Activated B cell treated with CpG ODN at 0.5 μM for 24 hours (primary cell): ENCODE measurements at places on chromosomes 5 and 9. TPM values are rescaled to one million over a fixed set of nuclear protein-coding genes. Genes with fewer than 3 reads are reported as not detected.

DNA sequence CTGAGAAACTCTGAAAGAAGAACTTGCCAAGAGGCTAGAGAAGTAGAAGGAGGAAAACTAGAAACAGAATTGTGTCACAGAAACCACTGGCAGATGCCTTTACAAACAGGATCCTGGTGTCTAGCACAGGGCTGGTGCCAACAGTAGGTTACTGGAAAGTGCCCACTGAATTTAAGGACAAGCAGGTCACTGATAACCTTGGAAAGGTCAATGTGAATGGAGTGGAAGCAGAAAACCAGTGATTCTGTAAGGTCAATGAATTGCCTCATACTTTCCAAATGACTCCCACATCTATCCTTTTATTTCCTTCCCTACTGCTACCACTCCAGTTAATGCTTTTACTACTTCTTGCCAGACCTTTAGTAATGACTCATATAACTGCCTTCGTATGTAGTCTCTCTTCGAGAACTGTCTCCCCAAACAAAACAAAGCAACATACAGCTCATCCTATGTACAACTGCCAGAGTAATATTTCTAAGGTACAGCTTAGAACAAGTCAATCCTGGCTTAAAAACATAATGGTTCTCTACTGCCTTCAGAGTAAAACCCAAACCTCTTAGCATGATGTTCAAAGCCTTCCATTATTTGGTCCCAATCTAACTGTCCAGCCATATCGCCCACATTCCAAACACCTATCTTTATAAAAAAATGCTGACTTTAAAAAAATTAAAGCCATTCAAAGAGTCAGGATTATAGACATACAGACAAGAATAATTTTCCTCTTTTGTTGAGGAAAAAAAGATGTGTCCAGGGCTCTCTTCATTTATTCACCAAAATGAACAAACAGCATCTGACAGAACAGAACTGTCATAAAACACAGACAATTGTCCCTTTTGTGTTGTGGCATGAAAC, 52.5 kb downstream of the NR3C1 start:
- no peak overlapping the region for H3K4me3 ChIP-seq
- H3K36me3 ChIP-seq: peaks cover 19% of the 10 kb centered on the region
- no peaks in the 10 kb centered on the region for H3K27me3 ChIP-seq
- H3K27ac ChIP-seq: no peak overlapping the region

- no peak overlapping the region for H3K27ac ChIP-seq
- no peaks in the 10 kb centered on the region for H3K27me3 ChIP-seq
- no peak overlapping the region for H3K4me3 ChIP-seq
- H3K36me3 ChIP-seq: no peaks in the 10 kb centered on the region
Measured at GRCh38 chr9:116605904-116606341, 81.2 kb upstream of the TRIM32 start.

DNA sequence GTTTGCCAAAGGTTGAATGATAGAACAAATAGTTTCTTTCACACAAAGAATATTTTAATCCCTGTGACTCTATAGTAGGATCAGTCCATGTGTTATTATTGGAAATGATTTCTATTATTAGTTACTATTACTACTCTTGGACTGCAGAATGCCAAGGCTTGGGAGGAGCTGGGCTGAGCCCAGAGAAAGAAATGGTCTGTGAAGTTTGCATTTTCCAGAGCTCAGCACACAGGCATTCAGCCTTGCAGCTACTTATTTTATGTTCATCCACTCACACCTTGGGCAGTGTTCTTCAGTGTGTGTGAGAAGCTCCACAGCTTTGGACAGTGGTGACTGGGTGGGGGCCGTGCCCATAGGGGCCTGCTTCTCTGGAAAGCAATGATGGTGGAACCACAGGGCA, 583.1 kb downstream of the CCDC171 start:
- H3K36me3 ChIP-seq: no peaks in the 10 kb centered on the region
- no peak overlapping the region for H3K4me3 ChIP-seq
- no peak overlapping the region for H3K27ac ChIP-seq
- DNase-seq: no peak
- H3K4me1 ChIP-seq: no peaks in the 10 kb centered on the region

- peaks cover 67% of the 10 kb centered on the region for H3K4me1 ChIP-seq
- DNase-seq: no peak
- H3K4me3 ChIP-seq: peak overlapping the region; percentile 94
- peaks cover 39% of the 10 kb centered on the region for H3K36me3 ChIP-seq
- no peaks in the 10 kb centered on the region for H3K27me3 ChIP-seq
- H3K27ac ChIP-seq: peak overlapping the region; percentile 24
Measured at GRCh38 chr5:151773951-151774350, 2.2 kb downstream of the G3BP1 start.

DNA sequence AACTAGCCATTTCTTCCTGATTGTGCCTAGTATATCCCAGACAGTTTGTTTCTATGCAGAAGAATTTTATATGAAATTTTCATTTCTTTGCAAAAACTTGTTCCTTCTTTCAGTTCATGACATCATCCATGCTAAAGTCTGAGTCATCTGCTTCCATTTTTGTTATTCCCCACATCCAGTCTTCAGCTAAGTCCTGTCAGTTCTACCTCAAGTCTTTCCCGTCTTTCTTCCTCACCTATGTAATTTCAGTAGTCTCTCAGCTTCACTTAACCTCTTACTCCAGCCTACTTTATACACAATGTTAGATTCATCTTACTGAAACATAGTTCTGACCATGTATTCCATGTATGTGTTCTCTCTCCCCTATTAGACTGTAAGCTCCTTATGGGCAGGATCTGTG, 39.1 kb downstream of the G3BP1 start:
- DNase-seq: no peak
- no peak overlapping the region for H3K4me3 ChIP-seq
- H3K4me1 ChIP-seq: peaks cover 6% of the 10 kb centered on the region
- peaks cover 74% of the 10 kb centered on the region for H3K36me3 ChIP-seq
- no peaks in the 10 kb centered on the region for H3K27me3 ChIP-seq

GRCh38 chr9:82894548-82894947, 168.4 kb downstream of the RASEF start:
- H3K36me3 ChIP-seq: no peaks in the 10 kb centered on the region
- H3K4me1 ChIP-seq: no peaks in the 10 kb centered on the region
- H3K27ac ChIP-seq: no peak overlapping the region
- no peak for DNase-seq

DNA sequence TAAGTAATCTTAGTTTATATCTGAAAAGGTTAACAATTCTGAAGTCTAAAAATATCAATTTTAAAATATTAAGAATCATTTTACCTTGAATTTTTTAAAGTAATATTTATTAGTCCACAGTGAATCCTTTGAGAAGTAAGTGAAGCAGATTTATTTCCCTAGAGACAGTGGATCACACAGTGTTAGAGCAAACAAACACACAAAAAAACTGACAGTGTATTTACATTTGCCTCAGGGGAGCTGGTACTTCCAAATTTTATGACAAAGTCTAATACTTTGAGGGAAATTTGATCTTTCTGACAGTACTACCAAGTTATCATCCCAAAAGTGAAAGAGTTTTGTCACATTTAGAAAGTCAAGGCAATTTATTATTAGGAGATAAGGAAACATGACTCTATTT, 1750.6 kb upstream of the CDH9 start:
- no peak for DNase-seq
- H3K4me3 ChIP-seq: no peak overlapping the region
- H3K27ac ChIP-seq: no peak overlapping the region
- H3K4me1 ChIP-seq: no peaks in the 10 kb centered on the region
- H3K27me3 ChIP-seq: no peaks in the 10 kb centered on the region
- H3K36me3 ChIP-seq: no peaks in the 10 kb centered on the region

GRCh38 chr5:107665036-107665570, 5.6 kb downstream of the EFNA5 start:
- H3K4me1 ChIP-seq: peaks cover 3% of the 10 kb centered on the region
- DNase-seq: no peak
- H3K4me3 ChIP-seq: no peak overlapping the region

DNA sequence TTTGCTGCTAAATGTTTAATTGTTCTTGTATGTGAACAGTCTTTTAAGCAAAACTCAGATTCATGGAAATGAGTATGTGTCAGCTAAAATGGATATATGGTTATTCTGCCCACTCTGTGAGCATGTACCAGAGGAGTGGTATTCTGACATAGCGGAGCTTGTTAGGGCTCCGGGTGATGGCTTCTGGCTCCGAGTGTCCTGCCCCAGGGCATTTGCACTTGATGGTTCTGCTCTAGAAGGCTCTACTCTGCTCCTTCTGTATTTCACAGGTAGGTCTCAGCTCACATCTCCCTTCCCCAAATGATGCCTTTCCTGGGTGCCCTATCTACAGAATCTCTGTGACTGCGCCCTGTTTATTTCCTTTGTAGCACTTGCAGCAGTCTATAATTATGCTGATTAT, 113.3 kb downstream of the ARHGAP26 start:
- H3K27me3 ChIP-seq: no peaks in the 10 kb centered on the region
- peaks cover 10% of the 10 kb centered on the region for H3K36me3 ChIP-seq
- H3K27ac ChIP-seq: no peak overlapping the region
- H3K4me1 ChIP-seq: peaks cover 10% of the 10 kb centered on the region
- DNase-seq: no peak

GRCh38 chr5:1050423-1051365, 42.1 kb downstream of the NKD2 start:
- H3K4me3 ChIP-seq: no peak overlapping the region
- peaks cover 24% of the 10 kb centered on the region for H3K36me3 ChIP-seq
- H3K27me3 ChIP-seq: no peaks in the 10 kb centered on the region
- DNase-seq: no peak
- H3K27ac ChIP-seq: no peak overlapping the region
- H3K4me1 ChIP-seq: no peaks in the 10 kb centered on the region

- H3K27ac ChIP-seq: no peak overlapping the region
- H3K4me3 ChIP-seq: no peak overlapping the region
- no peak for DNase-seq
Measured at GRCh38 chr5:58860680-58861079, 277.8 kb downstream of the RAB3C start.

- H3K27ac ChIP-seq: no peak overlapping the region
- DNase-seq: no peak
- H3K4me1 ChIP-seq: peaks cover 18% of the 10 kb centered on the region
- no peaks in the 10 kb centered on the region for H3K36me3 ChIP-seq
- H3K27me3 ChIP-seq: no peaks in the 10 kb centered on the region
- no peak overlapping the region for H3K4me3 ChIP-seq
Measured at GRCh38 chr9:109908459-109909390, 128.7 kb downstream of the PALM2AKAP2 start.

GRCh38 chr5:36373527-36374086, 71.9 kb upstream of the RANBP3L start:
- no peak overlapping the region for H3K4me3 ChIP-seq
- no peaks in the 10 kb centered on the region for H3K36me3 ChIP-seq
- no peaks in the 10 kb centered on the region for H3K27me3 ChIP-seq
- no peak for DNase-seq
- H3K27ac ChIP-seq: no peak overlapping the region
- H3K4me1 ChIP-seq: no peaks in the 10 kb centered on the region

GRCh38 chr5:165325221-165325620, 1819.8 kb downstream of the MAT2B start:
- H3K4me1 ChIP-seq: no peaks in the 10 kb centered on the region
- H3K36me3 ChIP-seq: no peaks in the 10 kb centered on the region
- H3K27ac ChIP-seq: no peak overlapping the region
- no peaks in the 10 kb centered on the region for H3K27me3 ChIP-seq
- H3K4me3 ChIP-seq: no peak overlapping the region

DNA sequence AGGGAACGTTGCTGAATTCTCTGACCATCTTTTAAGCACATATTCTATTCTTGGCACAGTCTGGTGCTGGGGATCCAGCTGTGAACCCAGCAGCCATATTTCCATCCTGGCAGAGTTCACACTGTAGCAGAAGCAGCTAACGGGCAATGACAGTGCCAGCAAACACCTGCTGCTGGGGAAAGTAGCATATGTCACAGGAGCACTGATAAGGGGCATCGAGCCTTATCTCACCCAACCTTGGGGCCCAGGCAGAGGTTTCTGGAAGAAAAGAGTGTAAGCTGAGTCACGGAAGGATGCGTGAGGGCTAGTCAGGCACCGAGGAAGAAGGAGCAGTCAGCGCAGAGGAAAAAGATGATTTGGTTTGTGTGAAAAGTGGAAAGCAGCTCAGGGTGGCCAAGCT, 1.1 kb downstream of the NDOR1 start:
- peaks cover 45% of the 10 kb centered on the region for H3K4me1 ChIP-seq
- H3K36me3 ChIP-seq: peaks cover 26% of the 10 kb centered on the region
- peak overlapping the region; percentile 83 for H3K27ac ChIP-seq
- no peaks in the 10 kb centered on the region for H3K27me3 ChIP-seq
- DNase-seq: no peak
- peak overlapping the region; percentile 92 for H3K4me3 ChIP-seq

DNA sequence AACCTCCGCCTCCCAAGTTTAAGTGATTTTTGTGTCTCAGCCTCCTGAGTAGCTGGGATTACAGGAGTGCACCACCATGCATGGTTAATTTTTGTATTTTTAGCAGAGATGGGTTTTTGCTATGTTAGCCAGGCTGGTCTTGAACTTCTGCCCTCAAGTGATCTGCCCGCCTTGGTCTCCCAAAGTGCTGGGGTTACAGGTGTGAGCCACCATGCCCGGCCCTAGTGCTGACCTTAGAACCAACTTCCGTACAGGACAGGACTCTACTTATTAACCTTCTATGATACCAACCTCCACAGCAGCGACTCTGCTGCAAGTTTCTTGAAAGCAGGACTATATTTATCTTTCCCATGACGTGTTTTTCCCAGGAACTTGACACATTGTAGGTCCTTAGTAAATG, 176.9 kb downstream of the RGS3 start:
- H3K4me3 ChIP-seq: no peak overlapping the region
- no peaks in the 10 kb centered on the region for H3K36me3 ChIP-seq
- H3K27me3 ChIP-seq: peaks cover 25% of the 10 kb centered on the region

DNA sequence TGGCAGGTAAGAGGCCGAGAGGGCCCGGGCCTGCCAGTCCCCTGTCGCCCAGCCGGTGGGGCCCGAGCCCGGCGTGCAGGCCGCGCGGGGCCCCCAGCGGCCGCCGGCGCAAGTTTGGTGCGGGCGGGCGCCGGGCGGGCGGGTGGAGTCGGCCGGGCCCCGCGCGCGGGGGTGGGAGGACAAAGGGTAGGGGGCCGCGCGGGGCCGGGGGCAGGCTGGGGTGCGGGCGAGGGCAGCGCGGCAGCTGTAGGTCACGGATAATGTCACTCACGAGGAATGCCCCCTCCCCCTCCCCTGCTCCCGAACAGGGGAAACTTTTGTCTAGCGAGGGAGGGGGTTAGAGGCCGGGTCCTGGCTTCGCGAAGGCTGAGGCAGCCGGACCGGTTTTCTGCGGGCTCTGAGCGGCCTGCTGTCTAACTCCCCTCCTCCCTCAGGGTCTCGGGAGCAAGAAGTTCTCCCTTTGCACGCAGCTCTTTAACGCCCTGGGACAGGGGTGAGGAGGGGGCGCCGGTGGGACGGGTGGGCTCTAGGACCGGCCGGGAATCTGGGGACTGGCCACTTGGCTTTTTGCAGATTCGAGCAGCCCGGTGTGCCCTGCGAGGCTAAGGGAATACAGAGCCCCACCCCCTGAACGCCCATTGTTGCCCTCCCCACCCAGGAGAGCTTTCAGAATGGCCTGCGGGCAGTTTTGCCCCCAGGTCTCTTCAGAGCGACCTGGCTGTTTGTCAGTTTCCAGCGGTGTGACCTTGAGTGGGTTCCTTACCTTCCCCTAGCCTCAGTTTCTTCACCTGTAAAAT, 21.3 kb upstream of the NDST1 start:
- H3K4me3 ChIP-seq: peak overlapping the region; percentile 79
- H3K27ac ChIP-seq: peak overlapping the region; percentile 85
- peaks cover 53% of the 10 kb centered on the region for H3K4me1 ChIP-seq

- H3K27ac ChIP-seq: peak overlapping the region; percentile 50
- no peak overlapping the region for H3K4me3 ChIP-seq
- H3K27me3 ChIP-seq: no peaks in the 10 kb centered on the region
Measured at GRCh38 chr9:110077925-110078324, 130.0 kb downstream of the C9orf152 start.

Gene ACSL6
- 0.05 and 0.20 TPM in 2 replicates for total RNA-seq

Gene SLC6A18
- total RNA-seq: not detected in 2 replicates

Gene PPP3R2
- not detected in 2 replicates for total RNA-seq

Gene PCDHA1
- total RNA-seq: not detected in 2 replicates

Gene N4BP3
- total RNA-seq: 17.4 and 18.1 TPM in 2 replicates

Gene CEL
- 0.49 and 0.64 TPM in 2 replicates for total RNA-seq

Gene RRAGA
- total RNA-seq: 44.6 and 45.0 TPM in 2 replicates

Gene NKD2
- total RNA-seq: 0.16 and 1.1 TPM in 2 replicates

Gene ANKRD18B
- total RNA-seq: not detected in 2 replicates
